ENCODE measurements at places on chromosomes 4 and X. TPM values are rescaled to one million over a fixed set of nuclear protein-coding genes. Genes with fewer than 3 reads are reported as not detected.

Gene STK32B
- total RNA-seq, result not detected

Gene TET2
- 87.4 TPM for total RNA-seq

Gene FATE1
- total RNA-seq, result not detected

Gene RENBP
- 4.9 TPM for total RNA-seq

Gene GRPR
- not detected for total RNA-seq

Gene ADGRA3
- 0.71 TPM for total RNA-seq

Gene ATOH1
- total RNA-seq, result not detected

Gene EDNRA
- total RNA-seq, result not detected

DNA sequence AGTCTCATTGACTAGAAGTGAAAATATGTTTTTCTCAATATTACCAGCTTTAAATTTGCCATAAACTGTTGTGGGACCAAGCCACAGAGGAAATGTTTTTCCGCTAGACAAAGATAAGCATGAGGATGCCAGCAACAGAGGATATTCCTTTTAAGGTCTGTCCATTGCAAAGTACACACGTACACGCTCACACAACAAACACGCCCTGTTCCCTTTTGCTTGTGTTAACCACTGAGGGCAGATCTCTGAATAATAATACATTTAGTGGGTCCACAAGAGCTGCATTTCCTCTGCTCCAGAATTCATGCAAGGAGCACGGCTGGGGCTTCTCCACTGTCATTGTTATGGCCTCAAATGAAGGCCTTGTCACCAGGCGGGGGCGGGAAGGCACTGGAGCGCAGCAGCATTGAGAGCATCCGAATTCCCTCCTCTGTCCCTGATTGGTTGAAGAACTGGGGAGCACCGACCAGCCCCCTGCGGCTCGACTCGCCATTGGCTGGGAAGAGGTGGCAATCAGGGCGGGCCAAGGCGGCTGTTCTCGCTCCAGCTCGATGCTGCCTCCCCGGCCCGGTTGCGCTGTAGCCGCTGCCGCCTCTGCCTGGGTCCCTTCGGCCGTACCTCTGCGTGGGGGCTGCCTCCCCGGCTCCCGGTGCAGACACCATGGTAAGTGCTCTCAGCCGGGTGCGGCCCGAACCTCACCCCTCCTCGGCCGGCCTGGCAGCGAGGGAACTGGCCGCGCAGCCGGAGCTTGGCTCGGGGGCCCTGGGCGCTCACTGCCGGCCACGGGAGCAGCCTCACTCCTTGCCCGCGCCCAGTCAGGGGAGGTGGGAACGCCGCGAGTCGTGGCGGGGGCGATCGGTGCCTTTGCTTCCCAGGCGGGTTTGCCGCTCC lies at the start of gene GUCY1B1:
Gene GUCY1B1, plus strand, starts transcription at position 541 of the 891 bp plus-strand sequence. Its CDS starts 120 bp downstream, at position 661.
- ATAC-seq, result peak; percentile 95

DNA sequence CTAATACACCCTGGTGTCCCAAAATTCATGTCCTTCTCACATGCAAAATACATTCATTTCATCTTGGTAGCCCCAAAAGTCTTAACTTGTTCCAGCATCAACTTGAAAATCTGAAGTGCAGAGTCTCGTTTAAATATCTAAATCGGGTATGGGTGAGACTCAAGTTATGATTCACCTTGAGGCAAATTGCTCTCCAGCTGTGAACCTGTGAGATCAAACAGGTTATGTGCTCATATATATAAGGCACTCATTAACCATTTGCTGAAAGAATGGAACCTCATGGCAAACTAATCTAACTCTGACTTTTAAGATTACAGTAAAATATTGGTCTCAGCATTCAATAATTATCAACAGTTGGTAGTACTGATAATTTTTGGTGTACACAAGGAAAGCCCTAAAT lies 55.5 kb downstream of the PDLIM5 start:
- peak; percentile 46 for ATAC-seq

DNA sequence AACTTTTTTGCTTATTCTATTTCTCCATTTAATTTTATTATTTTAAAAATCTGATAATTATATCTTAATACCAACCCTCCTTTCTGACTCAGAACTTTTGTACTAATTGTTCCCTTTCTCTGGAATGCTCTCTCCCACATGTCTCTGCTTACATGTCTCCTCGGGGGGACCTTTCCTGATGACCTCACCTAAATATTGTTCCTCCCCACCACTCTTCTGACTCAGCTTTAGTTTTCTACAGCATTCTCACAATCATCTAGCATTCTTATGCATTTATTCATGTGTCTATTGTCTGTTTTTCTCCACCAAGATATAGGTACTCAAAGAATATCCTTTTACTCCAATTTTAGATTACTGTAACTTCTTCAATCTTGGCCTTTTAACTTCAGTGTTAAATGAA lies 128.7 kb downstream of the MSL3 start:
- ATAC-seq, result no peak

DNA sequence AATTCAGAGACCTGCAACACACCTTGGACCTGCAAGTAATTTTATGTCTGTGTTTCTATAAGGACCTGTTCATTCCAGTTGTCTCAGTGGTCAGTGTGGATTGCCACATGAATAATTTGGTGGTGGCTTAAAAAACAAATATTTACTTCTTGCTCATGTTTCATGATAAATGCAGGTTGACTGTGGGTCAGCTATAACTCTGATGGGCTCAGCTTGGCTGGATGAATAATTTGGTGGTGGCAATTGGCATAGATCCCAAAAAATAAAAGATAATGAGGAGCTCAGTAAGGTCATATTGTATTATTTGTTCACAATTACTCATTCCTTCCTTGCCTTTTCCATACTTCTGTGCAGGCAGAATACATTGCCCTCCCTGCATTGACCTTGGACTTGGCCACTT lies 18.9 kb upstream of the SCRG1 start:
- ATAC-seq, result no peak

- ATAC-seq, result no peak
Measured at GRCh38 chr4:155751569-155751968, 7.3 kb upstream of the GUCY1B1 start.

GRCh38 chrX:68596871-68597270 lies 50.6 kb upstream of the STARD8 start:
- ATAC-seq, result no peak

GRCh38 chrX:13511241-13511943 lies 58.0 kb upstream of the EGFL6 start:
- ATAC-seq, result no peak

- no peak for ATAC-seq
Measured at GRCh38 chrX:70252491-70252890, 7.5 kb downstream of the P2RY4 start.

GRCh38 chr4:113919611-113920010 lies 59.8 kb downstream of the ARSJ start:
- no peak for ATAC-seq

DNA sequence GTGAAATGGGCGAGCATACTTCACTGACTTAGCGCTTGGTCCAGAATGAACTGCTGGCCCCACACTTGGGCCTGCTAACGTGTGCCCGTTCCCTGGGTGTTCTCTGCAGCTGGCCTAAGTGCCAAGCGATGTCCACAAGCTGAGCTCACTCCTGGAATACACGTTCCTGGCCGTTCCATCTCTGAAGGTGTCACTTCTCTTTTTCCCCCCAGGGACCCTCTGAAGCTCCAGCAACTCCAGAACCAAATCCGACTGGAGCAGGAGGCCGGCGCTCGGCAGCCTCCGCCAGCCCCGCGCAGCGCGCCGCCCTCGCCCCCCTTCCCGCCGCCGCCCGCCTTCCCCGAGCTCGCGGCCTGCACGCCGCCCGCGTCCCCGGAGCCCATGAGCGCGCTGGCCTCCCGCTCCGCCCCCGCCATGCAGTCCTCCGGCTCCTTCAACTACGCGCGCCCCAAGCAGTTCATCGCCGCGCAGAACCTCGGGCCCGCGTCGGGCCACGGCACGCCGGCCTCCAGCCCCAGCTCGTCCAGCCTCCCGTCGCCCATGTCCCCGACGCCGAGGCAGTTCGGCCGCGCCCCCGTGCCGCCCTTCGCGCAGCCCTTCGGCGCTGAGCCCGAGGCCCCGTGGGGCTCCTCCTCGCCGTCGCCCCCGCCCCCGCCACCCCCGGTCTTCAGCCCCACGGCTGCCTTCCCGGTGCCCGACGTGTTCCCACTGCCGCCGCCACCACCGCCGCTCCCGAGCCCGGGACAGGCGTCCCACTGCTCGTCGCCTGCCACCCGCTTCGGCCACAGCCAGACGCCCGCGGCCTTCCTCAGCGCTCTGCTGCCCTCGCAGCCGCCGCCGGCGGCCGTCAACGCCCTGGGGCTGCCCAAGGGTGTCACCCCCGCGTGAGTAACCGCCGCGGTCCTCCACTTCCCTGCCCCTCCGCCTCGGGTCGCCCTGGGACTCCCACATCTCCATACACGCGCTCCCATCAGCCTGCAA lies 132.3 kb downstream of the CBR4 start:
- peak; percentile 57 for ATAC-seq

- no peak for ATAC-seq
Measured at GRCh38 chr4:38207110-38207457, 246.9 kb downstream of the PTTG2 start.

GRCh38 chrX:56216332-56216731 lies 15.8 kb upstream of the KLF8 start:
- ATAC-seq, result no peak

DNA sequence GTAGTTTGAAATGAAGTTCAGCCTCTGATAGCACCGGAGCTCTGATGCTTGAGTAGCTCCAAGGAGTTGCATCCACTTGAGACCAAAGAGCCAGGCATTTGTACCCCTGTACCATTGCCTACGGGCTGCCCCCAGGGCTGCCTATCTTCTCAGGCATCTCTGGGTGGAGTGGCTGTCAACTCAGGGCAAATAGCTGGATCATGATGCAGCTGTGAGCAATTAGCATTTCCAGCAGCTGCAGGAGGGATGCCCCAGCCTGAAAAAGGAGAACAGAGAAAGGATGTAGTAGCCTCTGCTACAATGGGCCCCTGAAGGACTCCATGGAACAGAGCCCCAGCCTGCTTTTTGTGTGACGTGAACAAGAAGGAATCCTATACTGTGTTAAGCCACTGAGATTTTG lies 492.6 kb downstream of the BCOR start:
- ATAC-seq, result no peak

- ATAC-seq, result no peak
Measured at GRCh38 chr4:156073976-156074375, 120.3 kb upstream of the CTSO start.

- ATAC-seq, result no peak
Measured at GRCh38 chr4:125393825-125394224, 79.1 kb downstream of the FAT4 start.

DNA sequence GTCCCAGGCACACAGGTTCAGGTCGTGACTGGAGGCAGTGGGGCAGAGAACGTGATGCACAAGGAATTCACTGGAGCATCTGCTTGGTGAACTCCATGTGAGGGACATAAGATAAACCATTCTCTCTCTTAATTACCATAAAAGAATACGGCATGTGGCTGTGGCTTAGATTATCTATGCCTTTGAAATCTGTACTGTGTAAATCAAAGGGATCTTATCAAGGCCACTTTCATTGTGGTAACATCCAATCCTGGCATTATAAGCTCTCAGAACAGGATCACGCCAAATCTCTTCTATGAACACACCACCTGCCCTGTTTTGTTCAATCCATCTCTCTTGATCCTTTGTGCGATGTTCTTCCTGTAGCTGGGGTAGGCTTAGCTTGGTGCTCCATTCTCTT lies 192.3 kb downstream of the SPATA18 start:
- ATAC-seq, result no peak

DNA sequence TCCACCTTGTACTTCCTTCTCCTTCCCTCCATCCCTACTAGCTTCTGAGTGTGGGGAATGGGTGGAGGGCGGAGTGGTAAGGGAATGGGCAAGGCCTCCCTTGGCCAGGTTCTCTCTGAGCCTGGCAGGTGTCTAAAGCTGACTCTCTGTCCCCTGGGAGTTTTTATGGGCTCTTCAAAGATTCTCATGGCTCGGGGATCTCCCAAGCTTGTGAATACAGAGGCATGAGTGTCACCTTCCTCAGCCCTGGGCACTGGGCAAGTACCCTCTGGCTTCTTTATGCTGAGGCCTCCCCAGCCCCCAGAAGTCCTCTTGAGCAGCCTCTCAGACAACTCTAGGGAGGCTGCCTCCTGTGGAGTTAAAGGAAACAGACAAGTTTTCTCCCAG lies 32.5 kb upstream of the DDX3X start:
- no peak for ATAC-seq

GRCh38 chr4:41204400-41204978 lies 9.9 kb downstream of the APBB2 start:
- no peak for ATAC-seq

- no peak for ATAC-seq
Measured at GRCh38 chr4:165355900-165356300, 22.9 kb upstream of the CPE start.

DNA sequence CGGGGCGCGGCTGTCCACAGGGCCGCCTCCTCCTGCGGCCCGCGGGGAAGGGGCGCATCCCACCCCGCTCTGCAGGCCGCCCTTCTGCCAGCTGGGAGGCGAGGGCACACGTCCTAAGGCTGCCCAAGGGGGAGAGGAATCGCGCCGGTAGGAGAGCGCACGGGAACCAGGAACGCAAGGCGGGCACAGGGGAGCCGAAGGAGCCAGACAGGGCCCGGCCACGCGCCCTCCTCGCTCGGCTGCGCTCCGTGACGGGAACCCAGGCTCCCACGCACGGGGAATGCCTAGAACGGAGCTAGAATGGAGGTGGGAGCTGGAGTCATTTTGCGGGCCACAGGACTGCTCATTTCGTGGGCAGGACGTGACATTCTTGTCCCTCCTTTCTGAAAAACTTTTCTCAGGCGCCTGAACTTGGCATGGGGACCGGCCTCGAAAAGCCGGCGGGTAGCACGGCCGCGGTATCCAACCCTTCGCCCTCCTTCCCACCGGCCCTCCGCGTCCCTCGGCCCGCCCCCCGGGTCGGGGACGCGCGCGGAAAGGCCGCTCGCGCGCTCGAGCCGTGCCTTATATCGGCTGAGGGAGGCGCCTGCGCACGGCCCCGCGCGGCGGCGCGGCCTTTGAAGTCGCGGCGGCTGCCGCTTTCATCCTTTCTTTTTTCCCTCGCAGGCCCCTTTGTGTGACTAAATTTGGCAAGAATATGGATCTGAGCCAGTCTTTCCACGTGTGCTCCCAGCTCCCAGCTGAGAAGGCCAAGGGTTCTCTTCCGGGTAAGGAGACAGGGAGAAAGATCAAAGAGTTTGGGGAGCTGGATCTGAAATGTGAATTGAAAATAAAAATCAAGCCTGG lies 4.2 kb upstream of the LEF1 start:
- peak; percentile 58 for ATAC-seq

DNA sequence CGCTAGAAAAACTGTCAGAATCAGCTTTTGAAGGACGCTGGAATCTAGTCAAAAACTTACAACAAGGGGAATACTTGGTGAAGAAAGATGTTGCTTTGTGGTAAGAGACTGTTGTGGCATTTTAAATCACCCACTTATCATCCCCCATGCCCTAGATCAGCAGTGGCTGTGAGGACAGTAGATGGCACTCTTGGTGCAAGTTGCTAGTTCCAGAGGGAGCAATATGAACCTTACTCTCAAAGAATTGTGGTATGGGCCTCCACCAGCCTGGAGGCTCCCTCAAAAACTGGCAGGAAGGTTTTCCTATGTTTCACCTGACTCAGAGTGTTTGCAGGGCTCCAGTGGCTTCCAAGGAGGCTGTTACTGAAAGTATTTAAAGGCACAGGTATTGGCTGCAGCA lies 37.7 kb upstream of the SLC16A2 start:
- ATAC-seq, result peak; percentile 52

DNA sequence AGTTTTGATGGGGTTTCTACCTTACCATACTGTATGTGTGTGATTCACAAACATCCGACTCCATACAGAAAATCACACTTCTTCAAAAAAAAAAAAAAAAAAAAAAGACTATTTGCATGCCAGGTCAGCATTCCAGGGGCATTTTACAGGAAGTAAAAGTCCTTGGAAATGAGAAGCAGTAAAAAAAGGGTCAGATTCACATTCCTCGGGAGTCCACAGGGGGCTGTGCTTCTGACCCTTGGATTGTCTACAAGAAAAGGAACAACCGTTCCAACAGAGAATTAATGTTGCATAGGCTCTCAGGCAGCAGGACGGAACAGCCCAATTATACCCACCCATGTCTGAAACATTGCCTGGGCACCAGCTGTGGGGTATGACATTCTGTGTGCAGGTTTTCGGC lies 290.3 kb downstream of the LDB2 start:
- no peak for ATAC-seq

Measured in activated T-helper 17 cell treated with anti-CD3 and anti-CD28 coated beads, Interleukin-2, amount 50 U/mL, for 72 hours (primary cell).